ENCODE measurements at places on chromosomes 12 and 14. TPM values are rescaled to one million over a fixed set of nuclear protein-coding genes. Genes with fewer than 3 reads are reported as not detected.

- no peak for DNase-seq
Measured at GRCh38 chr12:129446696-129447095, 457.1 kb downstream of the TMEM132D start.

DNA sequence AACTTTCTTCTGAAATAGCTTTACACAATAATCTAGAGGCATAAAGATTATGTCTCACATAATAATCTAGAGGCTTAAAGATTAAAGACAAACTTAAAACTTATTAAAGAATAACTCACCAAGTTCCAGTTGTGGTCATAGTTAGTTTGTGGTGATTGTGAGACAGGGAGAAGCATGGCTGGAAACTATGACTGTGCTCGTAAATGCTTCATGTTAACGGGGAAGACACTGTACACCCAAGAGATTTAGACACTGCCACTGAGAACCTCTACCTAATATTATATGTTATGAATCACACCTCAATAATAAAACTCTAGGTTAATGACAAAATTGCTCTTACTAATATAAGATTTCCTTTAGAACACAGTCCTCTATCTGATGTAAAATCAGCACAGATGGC lies 541.6 kb downstream of the TMEM121 start:
- no peak for DNase-seq

DNA sequence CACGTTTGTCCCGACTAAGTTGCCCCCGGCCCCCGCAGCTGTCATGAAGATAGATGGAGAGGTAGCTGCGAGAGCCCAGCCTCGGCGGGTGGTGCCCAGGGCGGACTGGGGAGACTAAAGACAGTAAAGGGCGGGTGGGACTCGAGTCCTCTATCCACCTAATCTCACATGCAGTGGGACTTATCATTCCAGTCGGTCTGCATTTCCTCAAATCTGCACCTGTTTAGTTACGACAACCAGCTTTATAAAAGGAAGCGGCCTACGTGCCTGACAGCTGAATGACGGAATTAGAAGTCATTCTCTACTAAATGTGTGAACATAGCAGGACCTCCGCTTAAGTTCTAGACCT lies 109.8 kb upstream of the EGLN3 start:
- no peak for DNase-seq

DNA sequence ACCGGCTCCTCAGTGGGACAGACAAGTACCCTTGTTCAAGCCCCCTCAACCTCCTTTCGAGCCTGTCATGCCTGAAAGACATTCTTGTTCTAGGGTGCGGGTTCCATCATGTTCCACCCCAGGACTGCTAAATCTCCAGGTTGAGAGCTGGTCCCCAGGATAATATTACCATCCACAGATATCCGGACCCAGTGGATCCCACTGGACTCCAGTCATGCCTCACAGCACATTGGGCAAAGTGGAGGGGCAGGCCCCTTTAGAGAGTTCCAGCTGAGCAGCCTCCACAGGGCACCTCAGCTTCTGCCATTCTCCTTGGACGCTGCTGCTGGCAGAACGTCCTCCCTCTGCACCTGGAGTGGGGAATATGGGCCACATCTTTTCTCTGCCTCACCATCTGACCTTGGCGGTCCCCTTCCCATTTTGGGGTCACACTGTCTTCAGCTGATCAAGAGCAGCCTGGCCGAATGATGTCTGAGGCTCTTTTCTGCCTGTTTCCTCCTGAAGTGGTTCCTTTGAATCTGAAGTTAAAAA lies 137.4 kb downstream of the BCL11B start:
- DNase-seq = no peak

GRCh38 chr12:132797820-132798570 lies 30.7 kb downstream of the GOLGA3 start:
- DNase-seq = no peak

- DNase-seq = peak; percentile 84
Measured at GRCh38 chr12:13197526-13198143, 1.1 kb downstream of the EMP1 start.

Gene PTMS
- total RNA-seq = 130 TPM

All from GM23248 (cell line).